ENCODE measurements at places on chromosomes 1 and 21.
A peak's percentile ranks its signal among the peaks of the same experiment; 100 is the strongest.

- DNase-seq, result no peak
These were observed 136.6 kb upstream of the HMGB4 start for GRCh38 chr1:33727310-33727709.

DNA sequence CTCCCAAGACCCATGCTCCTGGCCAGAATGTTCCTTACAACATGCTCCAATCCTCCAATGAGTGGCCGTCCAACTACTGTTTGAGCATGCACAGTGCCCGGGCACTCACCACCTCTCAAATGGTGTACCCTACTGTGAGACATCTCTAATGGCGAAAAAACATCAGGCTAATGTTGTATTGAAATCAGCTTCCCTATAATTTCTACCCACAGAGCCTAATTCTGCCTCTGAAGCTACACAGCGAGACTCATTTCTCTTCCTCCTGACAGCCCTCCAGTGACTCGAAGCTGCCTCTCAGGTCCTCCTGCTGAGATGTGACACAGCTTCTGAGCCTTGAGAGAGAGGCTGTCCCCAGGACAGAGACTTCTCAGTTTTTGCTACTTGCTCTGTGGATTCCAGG is 130.7 kb downstream of the FAM78B start:
- peak; percentile 22 for DNase-seq

DNA sequence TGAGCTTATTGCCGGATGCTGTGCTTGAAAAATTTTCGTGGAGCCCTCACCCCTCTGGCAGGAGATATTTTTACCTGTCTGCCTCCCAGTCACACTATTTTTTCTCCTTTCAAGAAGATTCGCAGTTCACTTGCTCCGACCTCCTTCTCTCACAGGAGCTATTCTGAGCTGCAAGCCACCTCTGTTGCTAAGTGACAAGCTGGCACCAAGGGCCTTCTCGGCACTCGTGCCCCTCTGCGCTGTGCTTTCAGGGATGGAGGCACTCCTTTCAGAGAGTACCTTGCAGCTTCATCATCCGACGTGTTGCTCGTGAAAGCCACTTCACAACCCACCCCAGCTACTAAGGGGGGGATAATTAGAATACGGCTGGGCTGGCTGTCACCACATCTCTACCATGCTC is 11.6 kb downstream of the SLC6A17 start:
- no peak for DNase-seq

GRCh38 chr1:248834343-248834940 is 3.6 kb upstream of the ZNF672 start:
- no peak for DNase-seq

All from pons (tissue), 1 donor.